ENCODE measurements at places on chromosomes 5 and 9. TPM values are rescaled to one million over a fixed set of nuclear protein-coding genes. Genes with fewer than 3 reads are reported as not detected.

DNA sequence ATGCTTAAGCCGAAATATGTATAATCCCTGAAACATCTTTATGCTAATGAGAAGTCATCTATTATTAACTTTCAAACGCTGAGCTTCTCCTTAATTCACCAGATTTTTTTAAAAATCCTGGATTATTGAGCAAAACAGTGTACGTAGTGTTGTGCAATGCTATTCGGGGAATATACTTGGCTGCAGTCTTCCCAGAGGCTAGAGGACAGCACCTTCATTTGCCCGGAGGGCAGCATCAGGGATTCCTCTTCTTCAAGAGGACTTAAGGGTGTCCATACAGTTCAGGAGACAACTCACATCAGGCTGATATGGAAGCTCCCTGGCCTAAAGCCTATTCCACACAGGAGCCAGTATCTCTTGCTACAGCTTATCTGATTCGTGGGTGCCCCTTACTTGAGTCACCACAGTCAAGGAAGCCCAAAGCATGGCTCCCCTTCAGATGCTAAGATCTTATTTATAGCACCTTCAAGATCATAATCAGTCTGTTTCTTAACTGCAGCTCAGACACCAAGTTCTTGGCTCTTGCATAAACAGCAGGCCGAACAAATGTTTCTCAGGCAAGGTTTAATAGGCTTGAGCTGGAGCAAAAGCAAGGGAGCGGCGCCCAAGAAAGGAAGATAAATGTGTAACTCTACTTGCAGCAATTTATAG lies 29.4 kb downstream of the NUTM2F start:
- DNase-seq: no peak

DNA sequence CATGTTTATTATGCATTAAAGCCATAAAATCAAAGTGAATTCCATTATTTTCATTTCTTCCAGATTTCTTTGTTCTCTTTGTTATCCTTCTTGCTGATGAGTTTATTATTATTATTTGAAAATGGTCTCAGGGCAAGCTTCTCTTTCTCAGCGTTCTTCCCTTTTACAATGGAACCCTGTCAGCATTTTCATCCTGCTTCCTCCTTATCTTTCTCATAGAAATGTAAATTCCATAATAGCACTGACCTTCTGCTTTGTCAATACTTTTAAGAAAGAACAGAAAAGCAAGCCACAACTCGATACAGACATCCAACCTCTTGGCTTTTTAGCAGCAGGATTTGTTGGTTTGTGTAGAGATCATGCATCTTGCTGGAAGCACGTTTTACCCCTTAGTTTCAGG lies 114.0 kb upstream of the BASP1 start:
- DNase-seq: no peak

- DNase-seq: no peak
Observed at GRCh38 chr5:75262271-75262670, 25.6 kb upstream of the ANKRD31 start.

GRCh38 chr9:89701221-89701798 lies 96.5 kb downstream of the GADD45G start:
- peak; percentile 92 for DNase-seq

DNA sequence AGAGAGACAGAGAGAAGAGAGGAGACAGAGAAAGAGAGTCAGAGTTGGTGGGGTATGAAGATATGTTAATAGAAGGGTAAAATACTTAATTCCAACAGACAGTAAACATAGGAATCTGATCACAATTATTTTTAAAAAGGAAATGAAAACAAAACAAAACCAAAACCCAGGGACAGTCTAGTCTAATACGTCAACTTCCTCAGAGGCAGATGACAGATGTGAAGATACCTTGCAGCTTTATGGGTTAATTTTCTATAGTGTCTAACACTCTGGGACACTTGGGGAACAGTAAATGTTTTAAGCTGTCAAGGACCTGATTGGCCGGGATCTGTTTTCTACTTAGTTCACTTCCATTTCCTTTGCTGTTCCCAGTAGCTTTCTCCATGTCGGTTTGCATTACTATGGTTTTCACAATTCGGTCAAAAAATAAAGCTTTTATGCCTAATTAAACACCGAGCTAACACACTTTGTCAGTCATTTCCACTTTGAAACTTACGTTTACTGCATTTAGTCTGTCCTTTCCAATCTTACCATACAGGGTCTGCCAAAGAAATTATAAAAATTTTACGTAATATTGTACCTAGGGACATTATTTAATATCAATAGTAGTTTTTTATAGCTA lies 216.5 kb downstream of the MCTP1 start:
- no peak for DNase-seq

DNA sequence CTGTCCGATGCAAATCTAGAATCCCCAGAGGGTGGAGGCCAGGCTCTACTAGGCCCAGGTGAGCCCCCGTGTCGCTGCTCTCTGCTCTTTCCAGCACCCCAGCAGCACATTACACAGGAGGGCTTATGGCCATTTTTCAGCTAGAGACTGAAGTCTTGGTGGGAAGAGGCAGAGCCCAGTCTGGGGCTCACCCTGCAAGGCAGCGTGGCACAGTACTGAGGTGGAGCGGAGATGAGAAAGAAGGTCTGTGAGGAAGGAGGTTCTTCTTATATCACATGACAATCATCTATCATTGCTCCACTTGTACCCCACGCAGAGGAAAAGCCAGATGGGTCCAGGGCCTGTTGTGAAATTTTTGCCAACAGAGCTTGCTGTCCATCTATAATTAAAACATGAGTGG lies 10.0 kb upstream of the KIF12 start:
- no peak for DNase-seq

DNA sequence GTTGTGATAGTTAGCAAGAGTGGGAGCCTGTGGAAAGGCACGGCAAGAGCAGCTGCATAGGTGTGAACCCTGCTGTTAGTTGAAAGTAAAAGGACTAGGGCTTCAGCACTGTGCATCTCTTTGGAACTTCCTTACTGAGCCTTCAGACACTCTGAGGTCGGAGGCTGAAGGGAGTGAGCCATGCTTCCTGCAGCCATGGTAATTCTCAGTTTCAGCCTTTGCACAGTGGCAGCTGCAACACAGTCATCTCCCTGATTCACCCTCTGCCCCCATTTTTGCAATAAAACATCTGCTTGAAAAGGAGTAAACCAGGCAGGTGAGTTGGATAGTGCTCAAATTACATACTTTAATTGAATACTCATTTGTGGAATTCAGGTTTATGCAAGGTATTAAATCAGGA lies 6.5 kb upstream of the TLE4 start:
- no peak for DNase-seq

DNA sequence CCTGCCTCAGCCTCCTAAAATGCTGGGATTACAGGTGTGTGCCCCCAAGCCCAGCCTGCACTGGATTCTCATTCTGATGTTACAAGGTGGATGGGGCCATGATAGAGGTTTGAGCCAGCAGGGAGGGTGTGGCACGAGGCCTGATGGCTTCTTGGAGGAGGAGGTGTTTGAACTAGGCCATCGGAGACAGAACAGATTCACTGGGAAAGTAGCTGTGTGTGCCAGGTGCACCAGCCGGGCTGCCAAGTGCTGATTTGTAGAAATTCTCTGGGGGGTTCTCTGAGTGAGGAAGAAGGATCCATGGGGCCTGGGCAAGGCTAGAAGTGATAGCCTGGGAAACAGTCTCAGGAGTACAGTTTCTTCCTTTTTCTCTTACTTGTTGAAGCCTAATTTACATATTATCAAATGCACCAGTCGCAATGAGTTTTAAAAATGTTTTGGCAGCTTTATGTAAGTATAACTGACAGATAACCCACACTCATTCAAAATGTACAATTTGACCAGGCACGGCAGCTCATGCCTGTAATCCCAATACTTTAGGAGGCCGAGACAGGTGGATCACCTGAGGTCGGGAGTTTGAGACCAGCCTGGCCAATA lies 31.1 kb upstream of the STXBP1 start:
- DNase-seq: no peak

GRCh38 chr9:34689512-34689911 lies 1.6 kb downstream of the CCL19 start:
- DNase-seq: no peak

DNA sequence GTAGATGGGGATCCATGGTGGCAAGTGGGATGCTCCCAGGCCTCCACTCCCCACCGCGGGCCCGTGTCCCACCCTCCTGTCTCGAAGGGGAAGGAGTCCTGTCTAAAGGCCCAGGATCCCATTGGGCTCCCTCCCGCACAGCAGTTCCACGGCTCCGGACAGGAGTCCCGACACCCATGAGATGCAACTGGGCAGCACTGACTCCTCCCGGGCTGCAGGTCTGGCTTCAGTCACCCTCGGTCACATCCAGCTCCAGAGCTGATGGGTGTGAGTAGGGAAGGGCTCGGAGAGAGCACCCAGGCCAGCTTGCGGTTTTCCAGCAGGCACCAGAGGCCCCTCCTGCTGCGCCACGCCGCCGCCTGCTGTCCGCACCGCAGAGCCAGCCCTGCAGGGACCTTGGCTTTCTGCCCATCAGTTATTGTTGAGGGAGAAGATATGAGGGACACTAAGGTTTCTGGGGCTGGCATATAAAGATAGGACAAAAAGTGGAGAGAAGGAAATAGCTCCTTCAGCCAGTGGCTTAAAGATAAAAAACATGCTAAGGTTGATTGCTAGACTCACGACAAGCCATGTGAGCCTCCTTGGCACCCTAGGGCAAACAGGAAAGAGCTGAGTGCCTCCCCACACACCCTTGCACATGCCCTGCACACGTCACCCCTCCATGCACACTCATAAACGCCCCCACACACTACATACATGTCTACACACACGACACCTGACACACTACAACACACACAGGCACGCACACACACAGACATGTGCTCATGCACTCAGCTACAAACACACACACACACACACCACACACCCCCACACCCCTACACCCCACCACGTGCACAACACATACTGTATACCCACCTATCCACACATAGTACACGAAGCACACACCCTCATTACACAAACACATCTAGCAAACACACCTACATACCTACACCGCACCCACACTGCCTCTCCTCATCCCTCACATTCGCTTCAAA lies 79.0 kb downstream of the AK8 start:
- DNase-seq: no peak

GRCh38 chr5:171978519-171978918 lies 27.9 kb downstream of the FBXW11 start:
- DNase-seq: no peak

- no peak for DNase-seq
Observed at GRCh38 chr9:130276955-130277354, 11.4 kb downstream of the HMCN2 start.

GRCh38 chr5:168227973-168228615 lies 63.4 kb upstream of the WWC1 start:
- DNase-seq: peak; percentile 70

DNA sequence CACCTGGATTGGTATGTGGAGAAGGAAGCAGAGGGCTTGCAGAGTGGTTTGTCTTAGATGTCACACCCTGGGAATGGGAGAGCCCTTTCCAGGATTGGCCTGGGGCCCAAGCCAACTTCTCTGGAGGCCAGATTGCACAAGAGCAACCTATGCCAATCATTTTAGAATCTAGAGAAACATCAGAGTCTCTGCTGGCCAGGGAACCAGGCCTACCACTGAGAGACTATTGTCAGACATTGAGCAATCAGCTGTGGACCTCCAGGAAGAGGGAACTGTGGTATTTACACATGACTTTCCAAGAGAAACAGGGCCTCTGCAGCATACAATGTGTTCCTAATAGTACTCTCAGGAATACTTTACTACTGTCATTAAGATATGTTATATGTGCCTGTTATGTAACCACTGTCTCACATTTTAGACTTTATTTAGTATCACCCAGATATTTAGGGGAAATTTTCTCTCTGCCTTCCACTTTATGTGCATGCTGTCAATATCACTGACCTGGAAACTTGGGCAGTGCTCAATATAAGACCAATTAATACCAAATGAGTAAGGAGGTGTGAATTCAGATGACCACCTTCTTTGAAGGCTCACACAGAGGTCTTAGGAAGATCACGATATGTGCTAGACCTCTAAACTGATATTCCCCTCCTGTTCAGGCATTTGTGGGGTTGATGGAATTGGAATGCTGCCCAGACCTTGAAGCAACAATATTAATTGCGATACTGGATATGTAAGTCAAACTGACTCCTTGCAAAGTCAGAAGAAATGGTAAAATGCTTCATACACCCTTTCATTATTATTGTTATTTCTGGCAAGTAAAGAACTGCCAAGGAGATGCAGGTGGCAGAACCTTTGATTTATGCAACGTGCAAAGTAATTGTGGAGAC lies 20.5 kb upstream of the CCL28 start:
- no peak for DNase-seq

GRCh38 chr9:131876486-131876885 lies 136.6 kb upstream of the RAPGEF1 start:
- DNase-seq: peak; percentile 49

GRCh38 chr9:87596862-87597261 lies 99.2 kb downstream of the DAPK1 start:
- no peak for DNase-seq

DNA sequence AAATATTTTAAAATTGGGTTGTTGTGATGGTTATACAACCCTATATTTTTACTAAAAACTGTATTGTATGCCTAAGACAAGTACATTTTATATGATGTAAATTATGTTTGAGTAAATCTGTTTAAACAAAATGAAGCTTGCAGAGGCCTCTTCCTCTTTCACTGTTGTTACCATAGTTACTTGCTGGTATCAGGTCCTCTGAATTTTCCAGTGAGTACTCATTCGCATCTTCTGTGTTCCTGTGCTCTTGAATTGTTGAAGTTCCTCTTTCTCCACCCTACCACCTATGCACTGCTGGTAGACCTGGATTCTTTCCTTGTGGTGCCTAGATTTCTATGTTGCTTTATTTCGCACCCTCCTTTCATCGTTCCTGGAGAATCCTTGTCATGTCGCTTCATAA lies 938.5 kb upstream of the ACO1 start:
- DNase-seq: no peak

DNA sequence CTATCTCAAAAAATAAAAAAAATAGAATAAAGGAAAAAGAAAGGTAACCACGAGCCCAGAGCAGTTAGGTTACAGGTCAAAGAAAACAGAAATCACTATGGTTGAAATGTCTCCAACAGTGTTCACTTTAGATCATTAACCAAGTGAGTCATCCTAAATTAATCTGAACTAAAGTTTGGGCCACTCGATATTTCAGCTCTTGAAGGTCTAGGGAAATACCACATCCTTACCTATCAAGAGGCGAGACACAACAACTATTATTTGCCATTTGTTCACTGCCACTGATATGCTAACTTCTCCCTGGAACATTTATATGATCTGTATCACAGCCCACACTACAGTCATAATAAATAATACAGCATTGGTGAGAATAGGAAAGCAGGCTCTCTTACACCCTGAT lies 111.3 kb upstream of the NR5A1 start:
- no peak for DNase-seq

- DNase-seq: no peak
Observed at GRCh38 chr5:81679885-81680284, 71.0 kb downstream of the SSBP2 start.

GRCh38 chr5:5497152-5497788 lies 74.8 kb downstream of the ICE1 start:
- DNase-seq: no peak

GRCh38 chr9:25716220-25716872 lies 38.1 kb upstream of the TUSC1 start:
- DNase-seq: no peak

GRCh38 chr9:113988385-113989016 lies 89.6 kb downstream of the AMBP start:
- DNase-seq: peak; percentile 50

Gene MACIR
- total RNA-seq: 8.5 TPM

Gene MEIKIN
- total RNA-seq: not detected

Gene THG1L
- total RNA-seq: 15.7 TPM

Gene ZBTB26
- total RNA-seq: 5.1 TPM

Gene SHISAL2B
- not detected for total RNA-seq

Gene SLC36A3
- total RNA-seq: not detected

Gene F2RL2
- not detected for total RNA-seq

Gene FCN1
- total RNA-seq: not detected

Gene MARCHF11
- not detected for total RNA-seq

Gene CTNND2
- not detected for total RNA-seq

Gene PTPN3
- 0.81 TPM for total RNA-seq

Gene PCDHA9
- not detected for total RNA-seq
